ENCODE measurements at places on chromosomes 11 and 22.

- DNase-seq = no peak
Measured at GRCh38 chr11:15883455-15883920, 472.9 kb downstream of the SOX6 start.

GRCh38 chr11:113572136-113572735 lies 97.0 kb upstream of the DRD2 start:
- no peak for DNase-seq

DNA sequence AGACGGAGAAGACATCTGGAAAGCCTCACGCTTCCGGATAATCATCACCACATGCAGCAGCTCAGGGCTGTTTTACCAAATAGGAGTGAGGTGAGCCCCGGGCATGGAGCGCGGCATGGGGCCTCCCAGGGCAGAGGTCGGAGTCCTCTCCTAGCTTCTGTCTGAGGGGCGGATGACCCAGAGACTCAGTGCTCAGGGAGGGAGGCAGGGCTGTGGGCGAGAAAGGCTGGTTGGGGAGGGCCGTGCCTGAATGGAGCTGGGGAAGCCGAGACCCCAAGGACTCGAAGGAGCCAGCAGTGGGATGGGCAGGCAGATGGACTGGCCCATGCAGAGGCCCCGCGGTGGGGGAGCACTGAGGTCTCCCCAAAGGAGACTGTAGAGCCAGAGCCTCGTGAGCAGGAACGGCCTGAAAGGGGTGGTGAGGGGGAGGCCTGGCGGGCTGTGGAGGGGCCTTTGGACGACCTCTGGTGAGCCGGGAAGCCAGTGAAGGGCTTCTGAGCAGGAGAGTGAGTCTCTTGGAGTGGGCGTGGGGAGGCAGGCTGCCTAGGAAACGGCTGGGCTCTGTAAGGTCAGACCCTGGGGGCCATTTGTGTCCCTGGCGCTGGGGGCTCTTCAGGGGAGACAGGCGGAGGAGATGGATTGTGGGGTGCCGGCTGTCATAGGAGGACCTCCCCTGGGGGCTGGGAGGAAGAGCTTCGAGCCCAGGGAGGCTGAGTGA lies 24.7 kb upstream of the PANX2 start:
- no peak for DNase-seq

GRCh38 chr11:119091178-119091577 lies 6.5 kb downstream of the HMBS start:
- no peak for DNase-seq

- no peak for DNase-seq
Measured at GRCh38 chr22:42632096-42632495, 8.3 kb downstream of the ATP5MGL start.

DNA sequence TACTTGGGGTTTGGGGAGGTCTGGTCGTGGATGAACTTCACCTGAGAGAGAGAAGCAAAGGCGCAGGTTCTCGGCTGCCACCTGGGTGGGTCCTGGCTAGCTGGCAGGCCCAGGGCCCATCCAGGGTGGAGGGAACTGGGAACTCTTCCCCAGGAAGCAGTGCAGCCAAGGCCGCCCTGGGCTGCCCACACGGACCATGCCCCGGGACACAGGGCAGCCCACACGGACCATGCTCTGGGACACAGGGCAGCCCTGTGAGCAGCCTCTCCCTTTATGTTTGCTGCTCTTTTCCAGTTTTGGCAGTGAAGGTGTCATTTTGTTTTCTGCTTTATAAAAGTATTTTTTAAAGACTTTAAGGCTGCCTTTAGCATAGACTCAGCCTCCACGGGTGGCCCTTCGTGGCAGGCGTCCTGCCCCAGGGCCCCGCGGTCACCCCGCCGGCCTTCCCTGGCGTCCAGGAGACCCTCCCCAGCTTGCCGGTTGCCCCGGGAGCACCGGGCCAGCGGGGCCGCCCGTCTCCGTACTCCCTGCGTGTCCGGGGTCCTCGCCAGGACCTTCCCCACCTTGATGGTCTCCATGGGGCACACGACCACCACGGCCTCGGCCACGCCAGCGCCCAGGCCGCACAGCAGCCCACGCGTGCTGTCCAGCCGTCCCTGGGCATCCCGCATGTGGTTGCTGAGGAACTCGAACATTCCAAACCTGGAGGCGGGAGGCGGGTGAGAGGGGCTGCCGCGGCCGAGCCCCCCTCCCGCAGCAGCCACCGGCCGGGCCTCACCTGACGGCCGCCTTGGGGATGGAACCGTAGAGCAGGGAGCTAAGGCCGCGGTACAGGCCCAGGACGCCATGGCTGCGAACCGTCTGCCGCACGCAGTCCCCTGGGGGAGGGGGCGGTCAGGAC lies 1.1 kb downstream of the SLC25A1 start:
- no peak for DNase-seq

DNA sequence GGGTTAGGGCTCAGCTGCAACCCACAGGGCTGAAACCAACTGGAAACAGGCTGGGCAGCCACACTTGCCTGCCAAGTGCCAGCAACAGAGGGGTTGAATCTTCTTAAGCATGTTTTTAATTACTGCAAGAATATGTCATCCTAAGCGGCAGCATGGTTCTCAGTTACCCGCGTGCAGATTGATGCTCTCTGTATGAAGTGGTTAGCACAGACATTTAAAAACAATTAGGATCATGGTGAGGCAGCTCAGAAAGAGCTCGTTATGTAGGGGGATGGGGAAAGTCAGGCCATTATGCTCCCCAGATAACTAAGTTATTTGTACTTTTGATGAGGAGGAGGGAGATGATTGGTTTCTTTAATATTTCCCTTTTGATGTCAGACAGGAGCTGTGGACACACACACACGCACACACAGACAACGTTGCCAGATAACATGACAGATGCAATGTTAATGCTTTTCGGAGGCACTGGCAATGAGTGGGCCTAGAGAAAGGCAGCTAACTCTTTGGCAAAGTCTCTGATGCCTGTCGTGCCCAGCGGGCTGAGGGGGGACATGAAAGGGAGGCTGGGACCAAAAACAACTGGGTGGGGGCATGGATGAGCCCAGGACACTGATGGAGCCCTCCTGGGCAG lies 389.7 kb downstream of the NXPE2 start:
- DNase-seq = no peak

GRCh38 chr11:91489989-91490388 lies 734.6 kb upstream of the FAT3 start:
- no peak for DNase-seq

- DNase-seq = no peak
Measured at GRCh38 chr11:124096364-124096763, 18.9 kb upstream of the VWA5A start.

- no peak for DNase-seq
Measured at GRCh38 chr11:24634606-24635160, 137.8 kb downstream of the LUZP2 start.

DNA sequence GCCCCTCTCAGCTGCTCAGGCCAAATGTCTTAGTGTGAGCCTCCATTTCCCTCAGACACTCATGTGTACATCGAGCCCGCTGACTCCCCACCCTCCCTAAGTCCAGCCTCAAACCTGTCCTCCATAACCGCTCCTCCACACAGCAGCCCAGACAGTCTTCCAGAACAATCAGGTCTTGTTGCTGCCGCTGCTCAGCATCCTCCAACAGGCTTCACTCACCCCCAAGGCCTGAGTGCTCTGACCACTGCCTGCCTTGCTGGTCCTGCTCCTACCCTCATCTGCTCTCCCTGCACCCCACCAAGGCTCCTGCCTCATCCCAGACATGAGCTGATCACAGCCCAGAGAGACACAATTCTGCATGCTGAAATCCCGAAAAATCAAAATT lies 17.1 kb downstream of the PSMD13 start:
- no peak for DNase-seq

DNA sequence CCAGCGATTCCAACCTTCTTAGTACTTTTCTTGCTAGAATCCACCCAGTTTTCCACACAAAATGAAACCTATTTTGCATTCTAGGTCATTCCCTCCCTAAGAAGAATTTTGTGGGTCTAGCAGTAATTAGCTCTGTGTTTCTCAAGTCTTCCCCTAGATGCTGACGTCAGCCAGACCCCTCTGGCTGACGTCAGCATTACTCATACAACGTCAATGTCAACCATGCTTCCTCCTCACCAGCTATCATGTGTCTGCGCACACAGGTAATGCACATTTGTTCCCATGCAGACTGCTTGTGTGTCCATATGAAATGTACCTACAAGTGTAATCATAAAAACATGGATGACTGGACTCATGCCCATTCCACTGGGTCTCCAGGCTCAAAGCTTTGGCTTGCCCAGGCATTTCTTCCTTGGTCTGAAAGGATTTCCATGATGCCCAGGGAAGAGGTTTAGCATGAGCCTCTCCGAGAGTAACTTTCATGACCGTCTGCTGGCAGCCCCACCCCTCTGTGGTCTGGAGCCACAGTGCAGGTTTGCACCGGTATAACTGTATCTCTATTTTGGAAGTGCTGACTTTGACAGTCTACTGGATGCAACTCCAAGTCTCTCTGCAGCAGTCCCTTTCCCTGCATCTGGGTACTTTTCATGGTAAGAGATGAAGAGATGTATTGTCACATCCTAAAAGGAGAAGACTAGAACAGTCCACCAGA lies 58.6 kb downstream of the DSCAML1 start:
- DNase-seq = no peak

DNA sequence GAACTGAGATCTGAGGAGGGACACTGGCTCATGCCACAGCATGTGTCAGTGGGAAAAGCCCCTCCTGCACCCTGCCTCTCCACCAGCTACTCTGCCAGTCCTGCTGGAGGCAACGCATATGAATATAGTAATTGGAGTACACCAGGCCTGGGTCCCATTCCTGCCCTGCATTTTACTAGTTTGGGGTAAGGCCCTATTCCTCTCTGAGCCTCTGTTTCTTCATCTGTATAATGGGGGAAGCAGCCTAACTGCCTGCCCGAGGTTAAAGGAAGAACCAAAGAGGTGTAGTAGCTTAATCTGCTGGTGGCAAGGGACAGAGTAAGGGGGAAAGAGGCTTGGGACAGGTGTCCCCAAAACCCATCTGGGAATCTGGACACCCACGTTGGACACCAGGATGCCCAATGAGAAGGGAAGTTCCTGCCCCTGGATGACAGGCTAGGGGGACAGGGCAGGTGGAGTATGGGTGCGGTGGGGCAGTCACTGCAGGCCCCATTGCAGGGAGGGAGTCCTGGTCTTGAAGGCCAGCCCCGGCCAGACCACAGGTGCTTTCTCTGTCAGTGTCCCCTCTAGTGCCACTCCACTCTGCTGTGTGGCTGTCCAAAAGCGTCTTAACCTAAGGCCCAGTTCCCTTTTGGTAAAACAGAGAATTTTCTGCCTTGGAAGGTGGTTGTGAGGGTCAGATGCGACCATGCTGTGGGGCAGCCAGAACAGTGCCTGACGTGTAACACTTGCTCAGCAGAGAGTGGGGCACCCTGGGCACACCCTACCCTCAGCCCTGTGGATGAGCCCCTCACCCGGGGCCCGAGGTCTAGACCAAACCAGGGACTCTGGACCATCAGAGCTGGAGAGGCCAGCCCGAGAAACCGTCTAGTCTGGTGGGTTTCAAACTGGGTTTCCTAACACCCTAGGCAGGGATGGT lies 11.5 kb downstream of the TSKU start:
- no peak for DNase-seq

DNA sequence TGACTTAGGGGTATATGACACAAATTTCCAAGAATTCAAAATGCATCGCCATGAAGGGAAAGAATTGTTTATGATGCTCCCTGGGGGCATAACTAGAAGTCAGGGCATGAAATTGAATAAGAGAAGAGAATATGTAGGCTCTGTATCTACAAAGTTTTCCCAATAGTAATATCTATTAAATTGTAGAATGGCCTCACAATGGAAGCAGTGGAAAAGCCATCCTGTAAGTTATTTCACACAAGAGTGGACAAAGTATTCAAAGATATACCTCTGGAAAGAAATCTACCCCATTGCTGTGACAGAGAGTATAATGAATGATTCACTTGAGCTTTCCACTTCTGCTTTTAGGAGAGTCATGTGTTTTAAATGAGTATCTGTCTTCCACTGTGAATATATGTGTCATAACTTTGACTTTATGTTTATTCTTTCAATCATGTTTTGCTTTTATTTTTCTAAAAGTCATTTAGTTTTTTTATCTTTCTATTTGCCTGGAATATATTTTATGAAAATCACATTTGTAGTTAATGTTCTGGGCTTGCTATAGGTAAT lies 65.7 kb upstream of the DDI1 start:
- no peak for DNase-seq

GRCh38 chr11:74806267-74806666 lies 57.6 kb downstream of the RNF169 start:
- no peak for DNase-seq

- DNase-seq = no peak
Measured at GRCh38 chr11:3905080-3905953, 49.9 kb downstream of the STIM1 start.

DNA sequence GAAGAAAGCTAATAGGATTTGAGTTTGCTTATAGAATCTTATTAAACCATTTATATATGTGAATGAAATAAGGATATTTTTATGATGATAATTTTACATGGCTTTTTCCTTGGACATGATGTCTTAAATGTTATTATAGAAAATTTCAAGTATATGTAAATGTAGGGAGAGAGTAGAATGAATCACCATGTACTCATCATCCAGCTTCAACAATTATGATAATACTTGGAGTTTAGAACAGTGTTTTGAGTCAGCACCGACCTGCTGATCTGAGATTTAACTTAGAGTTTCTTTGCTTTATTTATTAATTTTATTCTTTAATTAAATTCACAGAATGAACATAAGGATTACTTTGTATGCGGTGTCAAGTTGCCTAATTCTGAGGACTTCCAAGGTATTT lies 193.5 kb downstream of the UVRAG start:
- DNase-seq = no peak

- DNase-seq = no peak
Measured at GRCh38 chr11:36364551-36365325, 68.7 kb downstream of the PRR5L start.

- DNase-seq = no peak
Measured at GRCh38 chr11:111378861-111379601, at the start of gene POU2AF1. TSS of gene POU2AF1 (minus strand) at chr11:111379275. CDS start at chr11:111379177, 98 bp downstream.

DNA sequence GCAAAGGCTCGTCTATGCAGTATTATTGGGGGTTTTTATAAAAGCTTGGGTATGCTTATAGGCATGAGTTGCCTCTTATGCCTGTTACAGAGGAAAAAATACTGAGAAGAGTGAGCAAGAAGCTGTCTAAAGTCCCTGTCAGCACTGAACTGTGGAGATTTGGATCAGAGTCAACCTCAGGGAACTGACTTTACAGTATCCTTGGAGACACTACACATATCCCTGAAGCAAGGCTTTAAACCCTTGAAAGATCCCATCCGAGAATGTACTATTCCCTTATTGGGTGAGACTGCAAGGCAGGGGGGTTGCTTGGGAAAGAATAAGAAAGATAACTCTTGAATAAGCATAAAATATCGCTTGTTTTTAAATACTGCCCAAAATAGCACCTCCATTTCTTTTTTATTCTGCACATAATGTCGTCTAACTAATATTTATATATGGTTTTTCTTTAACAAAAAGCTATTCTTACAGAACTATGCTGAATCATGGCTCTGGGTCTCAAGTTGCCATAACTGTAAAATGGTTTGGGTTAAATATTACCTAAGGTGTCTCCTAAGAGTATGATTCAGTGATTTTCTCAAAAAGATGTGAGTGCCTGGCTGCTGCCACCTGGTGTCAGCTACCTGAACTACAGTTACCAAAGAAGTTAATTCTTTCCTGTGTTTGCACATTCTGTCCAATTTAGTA lies 1062.8 kb downstream of the DLG2 start:
- no peak for DNase-seq
